ENCODE measurements at places on chromosomes 3 and 15.

DNA sequence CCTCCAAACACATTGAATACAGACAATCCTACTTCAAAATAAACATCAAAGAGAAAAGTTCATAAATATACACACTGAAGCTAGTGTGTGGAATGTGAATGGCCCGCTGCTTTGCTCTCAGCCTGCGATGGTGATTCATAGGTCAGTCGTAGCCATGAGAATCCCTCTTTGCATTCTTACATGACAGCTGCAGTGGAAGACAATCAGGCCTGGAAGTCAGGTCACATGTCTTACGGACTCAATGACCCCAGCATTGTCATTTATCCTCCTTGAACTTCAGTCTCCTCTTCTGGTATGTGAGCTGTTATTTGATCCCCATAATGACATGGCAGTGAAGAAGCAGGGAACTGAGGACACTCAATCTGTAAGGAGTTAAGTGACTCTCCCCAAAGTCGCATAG is 217.8 kb upstream of the EOMES start:
- DNase-seq, result no peak

DNA sequence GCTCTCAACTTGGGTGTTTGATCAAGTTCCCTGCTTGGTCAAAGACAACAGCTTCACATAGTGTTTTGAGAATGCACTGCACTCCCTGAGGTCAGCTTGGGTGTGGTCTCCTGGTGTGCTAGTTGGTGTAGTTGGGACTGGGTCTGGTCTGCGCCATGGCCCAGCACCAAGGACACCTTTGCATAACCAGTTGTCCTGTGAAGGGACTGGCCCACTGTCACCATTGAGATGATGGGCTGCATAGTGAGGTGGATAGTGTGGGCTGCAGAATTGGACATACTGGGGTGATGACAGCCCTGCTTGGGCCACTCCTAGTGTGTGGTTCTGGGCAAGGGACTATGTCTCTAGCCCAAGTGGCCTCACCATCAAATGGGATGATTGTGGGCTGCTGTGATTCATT is 9.5 kb downstream of the RPSA start:
- DNase-seq, result peak; percentile 16

- DNase-seq, result no peak
Observed at GRCh38 chr3:134330883-134331810, 43.1 kb downstream of the AMOTL2 start.

- no peak for DNase-seq
Observed at GRCh38 chr15:91555312-91555711, 298.2 kb upstream of the SLCO3A1 start.

DNA sequence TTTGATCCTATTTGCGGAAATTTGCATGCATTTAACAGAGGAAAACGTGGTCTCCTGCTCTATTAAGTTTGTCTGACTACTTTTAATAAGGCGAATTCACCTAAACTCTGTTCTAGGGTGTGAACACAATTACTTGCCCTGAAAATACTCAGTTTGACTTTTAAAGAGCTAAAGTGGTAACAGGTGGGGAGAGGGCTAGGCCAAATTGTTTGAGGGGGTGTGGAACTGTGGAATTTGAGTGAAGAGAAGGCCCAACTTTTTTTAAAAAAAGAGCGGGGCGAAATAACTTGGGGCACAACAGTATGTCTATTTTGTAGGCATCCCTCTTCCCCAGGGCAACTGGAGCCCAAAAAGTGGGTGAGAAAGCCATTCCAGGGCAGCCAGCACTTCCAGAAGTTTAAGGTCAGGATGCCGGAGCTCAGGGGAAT is 580 bp upstream of the FXR1 start:
- no peak for DNase-seq

DNA sequence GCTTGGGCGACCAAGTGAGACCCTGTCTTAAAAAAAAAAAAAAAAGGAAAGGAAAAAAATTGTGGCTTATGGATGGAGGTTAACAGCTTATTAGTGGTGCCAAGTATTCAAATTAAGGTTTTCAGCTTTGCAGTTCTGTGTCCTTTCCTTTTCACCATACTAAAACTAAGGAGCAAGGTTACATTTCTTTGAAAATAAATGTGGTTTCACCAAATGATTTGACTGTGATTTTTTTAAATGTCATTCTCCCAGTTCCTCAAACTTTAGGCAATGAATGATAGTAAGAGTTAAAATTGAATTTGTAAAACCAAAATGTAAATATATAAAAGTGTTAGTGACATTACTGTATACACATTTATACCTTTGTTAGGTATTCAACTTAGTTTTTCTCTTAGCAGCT is 9.6 kb downstream of the CHRNA5 start:
- DNase-seq, result no peak
